ENCODE measurements at places on chromosomes 1 and 21.

DNA sequence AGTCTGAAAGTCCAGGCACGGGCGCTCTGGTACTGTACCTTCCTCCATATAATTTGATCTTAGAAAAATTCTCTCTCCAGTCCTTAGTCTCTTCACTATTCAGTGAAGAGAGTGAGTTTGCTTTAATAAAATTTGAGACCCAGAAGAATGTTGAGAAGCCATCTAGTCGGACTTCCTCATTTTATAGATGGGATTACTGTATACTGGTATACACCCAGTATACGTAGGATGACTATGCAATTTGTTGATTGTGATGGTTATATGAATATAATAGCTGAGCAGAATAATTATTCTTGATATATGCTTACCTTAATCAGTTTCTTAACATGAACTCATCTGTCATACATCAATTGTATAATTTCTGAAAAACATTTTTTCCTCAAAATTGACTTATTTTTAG is 328.0 kb upstream of the B3GALT2 start:
- no peak for DNase-seq

- no peak for DNase-seq
These were observed 8.4 kb downstream of the MYBPH start for GRCh38 chr1:203167026-203167912.

- DNase-seq, result no peak
These were observed 109.1 kb downstream of the APP start for GRCh38 chr21:26061437-26061836.

- no peak for DNase-seq
These were observed 168.2 kb downstream of the RASAL2 start for GRCh38 chr1:178262120-178262500.

- peak; percentile 54 for DNase-seq
These were observed 131.6 kb downstream of the TGFBR3 start for GRCh38 chr1:91754348-91754747.

DNA sequence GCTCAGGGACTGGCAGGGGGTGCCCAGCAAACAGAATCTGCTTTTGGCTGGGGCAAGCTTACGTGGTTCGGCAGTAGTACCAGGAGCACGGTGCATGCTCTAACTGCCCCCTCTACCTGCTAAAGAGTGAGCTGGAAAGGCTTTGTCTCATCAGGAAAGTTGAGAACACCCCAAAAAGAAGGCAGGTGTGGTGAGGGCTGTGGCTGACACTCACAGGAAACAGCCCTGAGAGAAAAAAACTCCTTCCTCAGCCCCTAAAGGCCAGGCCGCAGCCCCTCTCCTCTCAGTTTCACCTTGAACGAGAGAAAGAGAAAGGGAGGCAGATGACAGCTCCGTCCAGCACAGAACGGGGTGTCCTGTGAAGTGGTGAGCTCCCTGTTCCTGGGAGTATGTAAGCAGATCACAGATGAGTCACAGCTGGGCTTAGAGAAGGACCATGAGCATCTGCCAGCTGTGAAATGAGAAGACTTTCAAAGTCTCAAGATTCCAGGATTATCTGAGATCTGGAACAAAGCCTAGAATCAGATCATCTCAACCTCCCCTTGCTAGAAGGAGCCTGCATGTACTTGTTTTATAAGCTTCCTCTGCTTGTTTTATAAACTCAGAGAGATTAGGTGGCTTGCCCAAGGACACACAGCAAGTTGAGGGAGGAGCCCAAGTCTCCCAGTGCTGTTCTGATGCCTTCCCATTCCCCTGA is 13.4 kb downstream of the LAPTM5 start:
- peak; percentile 51 for DNase-seq

DNA sequence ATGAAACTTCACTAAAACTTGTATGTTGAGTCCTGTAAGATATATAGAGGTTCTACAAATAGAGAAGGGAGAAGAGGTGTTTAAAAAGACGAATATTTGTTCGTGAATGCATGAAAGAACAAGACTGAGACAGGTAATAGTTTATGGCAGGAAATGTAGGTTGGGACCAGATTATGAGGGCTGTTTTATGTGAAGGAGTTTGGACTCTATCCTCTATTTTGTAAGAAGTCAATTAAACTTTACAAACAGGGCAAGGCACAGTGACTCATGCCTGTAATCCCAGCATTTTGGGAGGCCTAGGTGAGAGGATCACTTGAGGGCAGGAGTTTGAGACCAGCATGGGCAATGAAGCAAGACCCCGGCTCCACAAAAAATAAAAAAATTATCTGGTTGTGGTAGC is 5.7 kb downstream of the SLC35A3 start:
- no peak for DNase-seq

DNA sequence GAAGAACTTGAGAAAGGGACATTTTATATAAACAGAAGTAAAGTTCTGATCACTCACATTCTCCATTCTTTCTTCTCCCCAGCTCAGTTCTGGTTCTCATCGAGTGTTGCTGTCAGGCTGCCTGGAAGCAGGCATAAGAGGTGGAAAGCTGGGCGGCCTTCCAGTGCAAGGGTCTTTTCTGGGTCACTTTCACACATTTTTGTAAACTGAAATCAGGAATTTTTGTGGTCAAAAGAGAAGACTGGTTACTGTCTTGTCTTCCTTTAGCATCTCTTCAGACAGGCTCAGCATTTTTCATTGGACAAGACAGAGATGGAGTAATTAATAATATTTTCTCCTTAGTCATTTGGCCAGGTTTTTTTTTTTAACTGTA is 93.7 kb downstream of the CTH start:
- no peak for DNase-seq

GRCh38 chr1:198691063-198691462 is 52.2 kb downstream of the PTPRC start:
- no peak for DNase-seq

- DNase-seq, result no peak
These were observed 31.0 kb upstream of the SOX13 start for GRCh38 chr1:204041803-204042505.

- no peak for DNase-seq
These were observed 5.6 kb upstream of the CENPS start for GRCh38 chr1:10424651-10425050.

- DNase-seq, result no peak
These were observed 502 bp downstream of the VANGL2 start for GRCh38 chr1:160400646-160401486.

GRCh38 chr1:183081402-183082120 is 58.3 kb downstream of the LAMC1 start:
- DNase-seq, result no peak

- DNase-seq, result peak; percentile 44
These were observed 505 bp downstream of the LMNA start for GRCh38 chr1:156114919-156115513.

DNA sequence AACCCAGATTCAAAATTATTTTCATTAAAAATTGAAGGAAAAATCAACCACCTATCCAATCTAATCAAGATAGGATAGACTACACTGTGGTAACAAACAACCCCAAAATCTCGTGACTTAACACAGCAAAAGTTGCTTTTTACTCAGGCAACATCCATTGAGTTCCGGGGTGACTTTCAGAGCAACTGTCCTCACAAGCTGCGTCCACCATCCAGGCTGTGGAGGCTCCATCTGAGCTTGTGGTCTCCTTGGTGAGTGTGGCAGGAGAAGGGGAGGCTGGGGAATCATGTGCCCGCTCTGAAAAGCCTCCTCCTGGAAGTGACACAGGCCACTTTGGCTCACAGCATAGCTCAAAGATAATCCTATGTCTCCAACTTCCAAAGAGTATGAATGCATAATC is 52.4 kb downstream of the CD2 start:
- no peak for DNase-seq

DNA sequence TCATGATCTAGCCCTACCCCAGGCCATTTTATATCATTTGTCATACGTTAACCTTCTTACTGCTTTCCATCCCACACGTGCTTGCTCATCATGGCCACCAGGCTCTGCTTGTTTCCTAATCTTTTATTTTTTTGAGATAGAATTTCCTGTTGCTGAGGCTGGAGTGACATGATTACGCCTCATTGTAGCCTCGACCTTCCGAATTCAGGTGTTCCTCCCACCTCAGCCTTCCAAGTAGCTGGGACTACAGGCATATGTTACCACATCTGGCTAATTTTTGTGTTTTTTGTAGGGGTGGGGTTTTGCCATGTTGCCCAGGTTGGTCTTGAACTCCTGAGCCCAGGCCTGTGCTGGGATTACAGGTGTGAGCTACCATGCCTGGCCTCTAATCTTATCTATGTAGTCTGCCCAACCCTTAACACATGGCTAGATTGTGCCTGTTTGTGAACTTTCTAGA is 3.3 kb downstream of the UAP1 start:
- no peak for DNase-seq

DNA sequence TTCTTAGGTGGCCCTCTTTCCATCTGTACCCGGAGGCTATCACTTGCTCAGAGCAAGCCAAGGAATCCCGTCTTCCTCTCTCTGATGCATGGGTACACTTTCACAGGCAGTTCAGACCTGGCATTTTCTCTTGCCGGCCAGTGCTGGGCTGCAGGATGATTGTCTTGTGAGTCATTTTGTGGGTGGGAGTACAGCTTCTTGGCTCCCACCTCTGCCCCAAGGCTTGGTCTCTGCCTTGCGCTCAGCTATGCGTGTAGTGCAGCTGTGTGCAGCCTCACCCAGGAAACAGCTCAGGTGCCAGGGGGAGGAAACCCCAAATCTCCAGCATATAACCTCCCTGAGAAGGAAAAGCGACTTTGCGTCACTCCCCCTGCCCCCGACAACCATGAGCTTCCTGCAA is 3.9 kb upstream of the AJAP1 start:
- no peak for DNase-seq

GRCh38 chr1:84698151-84699110 is 8.2 kb upstream of the SSX2IP start:
- no peak for DNase-seq

DNA sequence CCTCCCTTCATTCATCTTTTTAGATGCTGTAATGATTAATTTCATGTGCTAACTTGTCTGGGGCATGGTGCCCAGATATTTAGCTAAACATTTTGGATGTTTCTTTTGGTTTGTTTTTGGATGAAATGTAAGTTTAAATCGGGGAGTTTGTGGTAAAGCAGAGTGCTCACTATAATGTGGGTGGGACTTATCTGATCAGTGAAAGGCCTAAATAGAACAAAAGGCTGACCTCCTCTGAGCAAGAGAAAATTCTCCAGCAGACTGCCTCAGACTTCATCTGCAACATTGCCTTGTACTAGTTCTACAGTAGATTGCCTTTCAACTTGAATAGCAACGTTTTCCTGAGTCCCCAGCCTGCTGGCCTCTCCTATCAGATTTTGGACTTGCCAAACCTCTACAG is 183.6 kb downstream of the S1PR1 start:
- DNase-seq, result no peak

DNA sequence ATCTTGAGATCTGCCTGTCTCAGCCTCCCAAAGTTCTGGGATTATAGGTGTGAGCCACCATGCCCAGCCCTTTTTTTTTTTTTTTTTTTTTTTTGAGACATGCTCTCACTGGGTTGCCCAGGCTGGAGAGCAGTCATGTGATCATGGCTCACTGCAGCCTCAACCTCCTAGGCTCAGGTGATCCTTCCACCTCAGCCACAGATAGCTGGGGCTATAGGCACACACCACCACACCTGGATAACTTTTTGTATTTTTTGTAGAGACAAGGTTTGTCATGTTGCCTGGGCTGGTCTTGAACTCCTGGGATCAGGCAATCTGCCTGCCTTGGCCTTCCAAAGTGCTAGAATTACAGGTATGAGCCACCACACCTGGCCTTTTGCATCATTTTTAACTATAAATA is 17.7 kb upstream of the PRRC2C start:
- no peak for DNase-seq

- no peak for DNase-seq
These were observed 110.3 kb upstream of the PALMD start for GRCh38 chr1:99535470-99536164.

GRCh38 chr1:35448344-35448801 is 108.8 kb downstream of the KIAA0319L start:
- no peak for DNase-seq

DNA sequence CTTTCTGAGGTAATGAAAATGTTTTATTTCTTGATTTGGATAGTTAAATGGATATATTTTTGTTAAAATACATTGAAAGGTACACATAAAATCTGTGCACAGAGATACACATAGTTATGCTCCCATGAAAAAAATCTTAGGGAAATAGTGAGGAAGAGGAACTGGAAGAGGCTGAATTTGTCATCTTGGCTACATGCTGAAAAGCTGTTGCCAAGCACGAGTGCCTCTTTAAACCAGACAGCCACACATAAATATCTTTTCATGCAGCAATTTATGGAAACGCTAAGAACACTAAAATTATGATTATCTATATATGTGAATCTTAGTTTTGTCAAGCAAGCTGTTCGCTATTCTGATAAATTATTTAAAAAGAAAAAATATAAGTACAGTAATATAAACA is 12.8 kb upstream of the ADAR start:
- no peak for DNase-seq

- DNase-seq, result no peak
These were observed 286.2 kb upstream of the OLFM3 start for GRCh38 chr1:102282955-102283354.

DNA sequence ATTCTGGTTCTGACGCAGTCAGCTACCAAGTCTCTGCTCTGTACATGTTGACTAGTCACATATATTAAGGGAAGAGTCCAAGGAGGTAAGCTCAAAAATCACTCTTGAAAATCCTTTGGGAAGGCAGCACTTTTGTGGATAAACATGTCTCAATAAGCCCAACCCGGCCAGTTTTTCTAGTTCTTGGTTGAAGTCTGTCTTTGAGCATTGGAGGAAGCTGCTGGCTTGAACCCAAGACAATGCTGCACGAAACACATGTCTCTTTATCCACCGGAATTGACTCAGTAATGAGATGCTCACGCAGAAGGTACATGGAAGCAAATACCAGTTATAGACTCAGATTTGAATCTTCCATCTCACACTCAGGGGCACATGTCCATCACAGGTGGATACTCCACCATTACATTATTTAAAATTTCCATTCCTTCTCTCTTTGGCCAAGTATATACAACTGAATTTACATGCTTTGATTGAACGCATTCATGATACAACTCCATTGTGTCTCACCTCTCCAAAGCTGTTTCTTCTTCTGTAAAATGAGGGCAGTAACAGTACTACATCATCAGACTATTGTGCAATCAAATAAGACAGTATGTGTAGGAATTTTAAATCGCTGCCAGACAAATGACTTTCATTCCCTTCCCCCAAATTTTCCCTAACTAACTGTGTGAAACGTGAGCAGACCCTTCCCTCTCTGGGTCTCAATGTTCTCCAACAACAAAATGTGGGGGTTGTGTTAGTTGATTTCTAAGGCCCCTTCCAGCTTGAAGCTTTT is 9.6 kb upstream of the GUCA2A start:
- DNase-seq, result no peak

DNA sequence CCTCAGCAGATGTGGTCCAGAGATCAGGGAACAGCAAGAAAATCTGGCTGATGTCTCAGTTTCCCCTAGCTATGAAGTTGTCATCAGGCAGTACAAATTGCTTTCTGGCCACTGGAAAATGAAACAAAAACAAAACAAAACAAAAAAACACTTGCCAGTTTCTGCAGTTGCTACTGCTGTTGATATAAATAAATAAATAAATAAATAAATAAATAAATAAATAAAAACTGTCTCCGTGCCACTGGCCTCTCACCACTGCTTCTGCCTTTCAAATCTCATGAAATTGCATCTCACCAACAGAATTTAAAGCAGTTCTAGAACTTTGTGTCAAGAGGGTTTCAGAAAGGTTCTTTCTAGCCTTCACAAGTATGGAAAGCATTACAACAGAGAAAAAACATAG is 62.9 kb downstream of the C1orf87 start:
- no peak for DNase-seq

- no peak for DNase-seq
These were observed 21.6 kb upstream of the GUCA2A start for GRCh38 chr1:42186152-42186551.

- no peak for DNase-seq
These were observed 56.9 kb downstream of the ODF2L start for GRCh38 chr1:86339014-86339812.

GRCh38 chr1:153291514-153291913 is 21.2 kb downstream of the PGLYRP3 start:
- DNase-seq, result no peak
